ENCODE measurements at places on chromosomes 2 and 18.

- no peak for DNase-seq
Observed at GRCh38 chr2:28327956-28328922, 64.4 kb upstream of the FOSL2 start.

DNA sequence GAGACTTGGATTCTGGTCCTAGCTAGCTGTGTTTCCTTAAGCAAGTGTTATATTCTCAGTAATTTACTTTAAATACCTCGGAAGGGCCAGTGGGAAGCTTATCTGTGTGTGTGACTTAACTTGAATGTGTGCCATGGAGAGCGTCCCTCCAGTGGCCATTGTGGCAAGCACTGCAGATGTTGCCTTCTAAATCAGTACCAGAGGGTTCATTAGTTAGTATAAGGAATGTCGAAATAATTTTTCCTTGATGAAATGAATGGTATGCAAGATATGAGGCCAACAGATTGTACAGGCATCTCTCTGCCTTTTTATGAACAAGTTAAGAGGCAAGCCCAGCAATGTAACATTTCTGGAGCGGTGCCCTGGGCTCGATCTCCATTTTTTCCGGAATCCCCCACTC, 52.0 kb downstream of the FBXO36 start:
- no peak for DNase-seq

DNA sequence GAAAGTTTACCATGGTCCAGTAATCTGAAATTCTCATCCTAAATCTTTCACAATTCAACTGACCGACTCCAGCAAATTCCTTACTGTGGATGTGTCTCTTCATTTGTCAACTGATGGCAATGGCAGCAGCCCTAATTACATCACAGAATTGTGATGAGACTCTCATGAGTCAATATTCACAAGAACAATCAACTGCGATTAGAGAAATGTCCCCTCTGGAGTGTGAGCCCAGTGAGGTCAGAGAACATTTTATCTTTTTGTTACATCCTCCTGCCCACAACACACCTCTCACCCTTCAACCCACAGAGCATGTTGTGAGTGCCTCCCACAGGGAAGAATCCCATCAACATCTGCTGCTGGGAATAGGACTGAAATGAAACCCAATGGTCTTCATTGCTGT, 73.6 kb downstream of the CD226 start:
- no peak for DNase-seq

- no peak for DNase-seq
Observed at GRCh38 chr18:3491981-3492555, 42.1 kb downstream of the TGIF1 start.

GRCh38 chr2:2013476-2013875, 269.2 kb upstream of the PXDN start:
- DNase-seq = no peak

DNA sequence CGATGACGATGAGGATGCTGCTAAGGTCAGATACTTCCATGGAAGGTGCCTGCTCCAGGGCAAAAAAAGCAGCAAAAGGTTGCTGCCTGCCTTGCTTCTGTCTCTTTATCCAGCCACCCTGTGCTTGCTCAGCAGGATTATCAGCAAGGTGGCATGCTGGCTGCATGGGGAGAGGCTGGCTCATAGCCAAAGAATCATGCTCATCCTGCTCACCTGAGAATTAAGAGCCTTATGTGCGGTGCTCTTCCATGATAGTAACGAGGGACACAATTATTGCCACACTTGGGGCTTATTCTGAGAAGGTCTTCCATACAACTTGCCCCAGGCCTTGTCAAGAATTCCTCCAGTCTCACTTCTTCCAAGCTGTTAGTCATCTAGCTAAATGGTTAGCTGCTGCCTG, 60.4 kb upstream of the SEC11C start:
- DNase-seq = no peak

DNA sequence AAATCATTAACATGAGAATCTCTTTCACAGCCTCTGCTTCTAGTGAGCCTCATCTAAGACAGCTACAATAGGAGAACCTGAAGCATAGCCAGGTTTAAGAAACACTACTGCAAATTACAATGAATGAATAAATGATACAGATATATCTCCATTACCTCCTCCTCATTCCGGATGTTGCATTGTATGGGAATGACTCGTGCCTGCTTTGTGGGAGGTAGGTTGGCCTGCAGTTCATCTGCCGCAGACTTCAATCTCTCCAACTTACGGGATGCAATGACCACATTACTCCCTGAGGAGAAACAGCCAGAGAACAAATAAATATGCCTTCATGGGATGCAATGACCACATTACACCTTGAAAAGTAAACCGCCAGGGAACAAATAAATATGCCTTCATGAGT, 15.4 kb downstream of the PECR start:
- no peak for DNase-seq

- no peak for DNase-seq
Observed at GRCh38 chr2:7813541-7814292, 868.1 kb upstream of the ID2 start.

DNA sequence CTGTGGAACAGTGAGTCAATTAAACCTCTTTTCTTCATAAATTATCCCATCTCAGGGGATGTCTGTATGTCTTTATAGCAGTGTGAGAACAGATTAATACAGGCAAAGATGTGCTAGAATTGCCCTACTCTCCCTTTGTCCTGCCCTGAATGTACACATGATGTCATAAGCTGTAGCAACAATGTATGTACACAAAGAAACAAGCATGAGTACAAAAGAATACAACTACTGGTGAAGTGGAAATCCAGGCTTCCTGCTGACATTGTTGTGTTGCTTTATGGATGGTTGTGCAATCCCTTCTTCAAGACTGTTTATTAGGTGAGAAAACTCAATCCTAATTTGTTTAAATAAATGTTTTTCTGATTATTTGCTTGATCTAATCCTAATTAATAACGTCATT, 446.6 kb downstream of the DSC3 start:
- no peak for DNase-seq

GRCh38 chr2:127217470-127218325, 2.4 kb downstream of the CYP27C1 start:
- no peak for DNase-seq

DNA sequence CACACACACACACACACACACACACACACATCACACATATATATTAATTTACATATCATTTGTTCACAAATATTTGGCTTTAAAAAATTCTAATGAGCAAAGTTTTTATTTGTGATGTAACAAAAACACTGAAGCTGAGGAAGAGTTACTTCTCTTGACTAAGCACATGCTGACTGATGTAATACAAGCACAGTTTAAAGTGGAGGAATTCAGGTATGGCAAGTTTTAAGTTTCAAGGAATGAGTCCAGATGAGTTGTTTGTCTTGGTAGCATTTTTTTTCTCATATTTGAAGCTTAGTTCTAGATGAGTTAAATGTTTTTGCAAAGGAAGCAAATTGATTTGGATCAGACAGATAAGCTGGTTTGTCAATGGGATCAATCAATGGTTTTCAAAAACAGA, 20.2 kb upstream of the CALCRL start:
- no peak for DNase-seq

DNA sequence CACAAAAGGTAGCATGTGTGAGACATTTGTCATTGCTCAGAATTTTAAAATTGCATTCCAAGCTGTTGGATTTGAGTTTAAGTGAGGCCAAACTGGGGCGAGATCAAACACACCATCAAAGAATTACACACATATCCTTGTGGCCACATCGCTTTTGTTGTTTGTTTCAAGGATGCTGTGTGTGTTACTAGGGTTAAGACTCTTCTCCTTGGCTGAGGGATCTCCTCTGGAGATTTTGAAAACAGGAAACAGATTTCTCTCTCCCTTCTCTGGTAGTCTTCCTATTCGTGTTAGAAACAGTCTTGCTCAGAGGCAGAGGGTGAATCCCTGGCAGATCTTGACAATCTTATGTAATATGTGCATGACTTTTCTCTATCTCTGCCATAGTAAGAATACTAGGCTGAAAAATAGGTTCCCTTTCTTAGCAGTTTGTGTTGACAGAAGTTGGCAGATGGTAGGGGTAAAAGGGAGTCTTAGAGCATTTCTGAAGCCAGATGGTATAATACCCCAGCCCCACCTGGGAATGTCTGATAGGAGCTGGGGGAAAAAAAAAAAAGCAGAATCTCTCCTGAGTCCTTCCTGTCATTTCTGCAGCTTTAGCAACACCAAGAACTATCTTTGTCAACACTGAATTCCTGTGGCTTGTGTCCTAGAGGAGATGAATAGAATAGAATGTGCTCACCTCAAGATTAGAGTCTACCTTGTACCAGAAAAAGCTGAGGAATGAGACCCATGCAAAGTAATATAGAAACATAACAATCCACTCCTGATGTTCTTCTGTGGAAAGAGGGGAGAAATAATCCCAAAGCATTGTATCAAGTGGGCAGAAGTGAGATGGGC, 101.8 kb downstream of the XRCC5 start:
- no peak for DNase-seq

- no peak for DNase-seq
Observed at GRCh38 chr2:96868555-96869280, 1.2 kb downstream of the SEMA4C start.

- no peak for DNase-seq
Observed at GRCh38 chr2:163155279-163155883, 316.8 kb upstream of the KCNH7 start.

DNA sequence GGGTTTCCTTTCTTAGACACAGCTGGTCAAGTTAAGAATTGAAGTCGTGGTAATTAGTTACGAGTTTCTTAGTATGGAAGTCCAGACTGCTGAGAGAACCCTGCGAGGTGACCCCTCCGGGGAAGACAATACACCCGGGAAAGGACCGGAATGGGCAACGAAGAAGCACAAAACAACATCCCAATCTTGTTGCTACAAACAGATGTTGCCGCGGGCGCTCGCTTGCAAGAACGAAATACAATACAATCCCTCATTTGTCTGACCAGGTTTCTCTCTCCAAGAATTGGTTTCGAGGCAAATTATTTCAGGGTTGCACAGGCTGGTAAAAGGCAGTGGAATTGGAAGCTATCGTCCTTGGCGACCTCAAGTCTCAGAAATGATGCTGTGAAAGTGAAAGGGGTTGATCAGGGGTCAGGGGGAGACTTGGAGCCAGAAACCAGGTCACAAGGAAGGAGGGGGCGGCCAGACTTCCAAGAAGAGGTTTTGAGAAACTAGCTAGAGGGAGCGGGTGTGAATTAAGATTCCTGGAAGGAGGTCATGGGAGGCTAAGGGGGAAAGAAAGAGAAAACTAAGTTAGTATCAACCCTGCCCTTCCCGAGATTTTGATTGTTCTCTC, 401.9 kb downstream of the HRH4 start:
- DNase-seq = no peak

DNA sequence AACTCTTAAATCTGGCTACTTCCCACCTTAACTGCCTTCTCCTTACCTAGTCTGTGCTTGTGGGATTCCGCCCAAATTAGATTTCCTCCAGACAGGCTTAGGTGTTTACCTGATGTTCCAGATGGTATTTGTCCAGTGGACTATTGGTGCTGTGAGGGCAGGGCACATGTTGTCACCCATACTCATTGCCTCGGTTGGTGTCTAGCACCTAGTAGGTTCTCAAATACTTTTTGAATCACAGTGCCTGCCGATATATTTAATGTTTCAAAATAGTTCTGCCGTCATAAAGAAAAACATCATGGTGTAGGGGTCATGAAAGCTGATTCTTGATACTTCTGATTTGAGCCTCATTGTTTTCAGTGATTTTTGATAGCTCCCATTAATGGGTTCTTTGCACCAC, 1.1 kb downstream of the SEPTIN2 start:
- DNase-seq = no peak
